ENCODE measurements at places on chromosomes 1 and 21.
A peak's percentile ranks its signal among the peaks of the same experiment; 100 is the strongest.

DNA sequence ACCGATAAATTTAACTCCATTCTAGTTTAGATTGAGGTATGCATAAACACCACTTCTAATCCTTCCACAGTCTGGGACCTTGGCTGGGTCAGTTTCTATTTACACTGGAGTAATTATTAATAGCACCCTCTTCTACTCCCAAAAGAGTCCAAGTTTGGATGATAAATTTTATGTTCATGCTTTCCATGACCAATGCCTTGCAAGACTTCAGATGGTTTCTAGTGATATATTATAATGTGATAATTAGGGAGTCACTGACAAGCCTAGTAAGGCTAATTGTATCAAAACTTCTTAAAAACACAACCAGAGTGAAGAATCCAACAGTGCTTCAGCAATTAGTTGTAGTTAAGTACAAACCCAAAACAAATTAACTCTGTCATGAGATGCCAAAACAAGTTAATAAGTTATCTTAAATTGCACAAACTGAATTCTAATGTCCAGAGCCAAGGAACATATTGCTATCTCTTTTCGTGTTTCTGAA lies 489.6 kb downstream of the TTLL7 start:
- DNase-seq = no peak

DNA sequence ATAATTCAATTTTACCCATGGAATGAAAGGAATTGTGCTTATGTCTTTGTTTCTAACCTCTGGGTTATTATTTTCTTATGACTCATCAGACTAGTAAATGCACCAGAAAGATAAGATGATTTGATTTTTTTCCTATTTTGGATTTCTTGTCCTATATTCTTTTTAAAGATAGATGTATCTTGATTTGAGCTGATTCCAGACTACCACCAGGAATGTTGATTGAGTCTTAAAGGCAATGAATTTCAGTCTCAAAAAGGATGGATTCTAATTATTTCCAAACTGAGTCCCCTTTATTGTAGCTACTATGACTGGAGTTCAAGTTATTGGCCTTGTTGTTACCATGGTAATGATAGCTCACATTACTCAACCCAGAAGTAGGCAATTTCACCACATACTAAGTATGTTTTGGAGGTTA lies 95.8 kb upstream of the RGS4 start:
- no peak for DNase-seq

DNA sequence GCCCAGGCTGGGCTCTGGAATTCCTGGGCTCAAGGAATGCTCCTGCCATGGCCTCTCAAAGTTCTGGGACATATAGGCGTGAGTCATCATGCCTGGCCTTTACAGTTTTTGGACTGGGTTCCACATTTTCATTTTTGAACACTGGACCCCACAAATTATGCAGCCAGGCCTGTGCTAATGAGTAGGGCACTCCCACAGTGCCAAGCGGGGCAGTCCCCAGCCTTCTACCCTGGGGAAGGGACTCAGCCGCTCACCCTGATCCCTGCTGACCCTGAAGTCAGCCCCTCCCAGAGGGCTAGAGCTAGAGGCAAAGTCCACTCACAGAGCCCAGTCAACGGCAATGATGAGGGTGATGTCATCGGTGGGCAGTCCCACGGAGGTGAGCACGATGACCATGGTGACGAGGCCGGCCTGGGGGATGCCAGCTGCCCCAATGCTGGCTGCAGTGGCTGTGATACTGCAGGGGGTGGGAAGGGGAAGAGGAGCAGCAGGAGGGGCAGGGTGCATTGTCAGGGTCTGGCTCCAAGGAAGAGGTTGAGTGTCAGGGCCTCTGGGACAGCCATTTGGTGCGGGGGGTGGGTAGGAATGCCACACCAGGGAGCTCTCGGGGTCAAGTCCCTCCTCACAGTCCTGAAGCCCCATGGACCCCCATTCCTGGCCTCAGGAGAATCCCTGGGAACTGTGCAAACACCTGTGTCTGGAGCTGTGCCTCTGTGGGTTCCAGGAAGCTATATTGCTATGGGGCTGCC lies 27.6 kb downstream of the PODN start:
- no peak for DNase-seq

DNA sequence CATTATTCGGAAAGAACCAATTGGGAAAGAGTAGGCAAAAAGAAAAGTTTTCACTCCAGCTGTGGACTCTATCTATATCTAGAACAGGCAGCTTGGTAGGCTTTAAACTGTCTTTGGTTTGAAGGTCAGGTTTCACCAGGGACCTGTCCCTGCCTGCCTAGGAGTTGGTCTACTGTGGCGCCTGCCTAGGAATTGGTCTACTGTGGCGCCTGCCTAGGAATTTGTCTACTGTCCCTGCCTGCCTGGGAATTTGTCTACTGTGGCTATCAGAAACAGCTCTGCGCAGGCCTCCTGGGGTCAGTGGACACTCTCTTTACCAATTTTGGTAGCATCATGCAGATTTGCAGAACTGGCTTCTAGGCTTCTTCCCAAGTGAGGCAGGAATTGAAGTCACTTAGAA lies 13.8 kb downstream of the USP25 start:
- DNase-seq = no peak

- DNase-seq = no peak
Measured at GRCh38 chr1:16352842-16353535, 709 bp upstream of the FBXO42 start.

GRCh38 chr1:184425449-184426277 lies 38.8 kb downstream of the C1orf21 start:
- DNase-seq = no peak

GRCh38 chr1:232192781-232193450 lies 437.0 kb downstream of the SIPA1L2 start:
- DNase-seq = no peak

DNA sequence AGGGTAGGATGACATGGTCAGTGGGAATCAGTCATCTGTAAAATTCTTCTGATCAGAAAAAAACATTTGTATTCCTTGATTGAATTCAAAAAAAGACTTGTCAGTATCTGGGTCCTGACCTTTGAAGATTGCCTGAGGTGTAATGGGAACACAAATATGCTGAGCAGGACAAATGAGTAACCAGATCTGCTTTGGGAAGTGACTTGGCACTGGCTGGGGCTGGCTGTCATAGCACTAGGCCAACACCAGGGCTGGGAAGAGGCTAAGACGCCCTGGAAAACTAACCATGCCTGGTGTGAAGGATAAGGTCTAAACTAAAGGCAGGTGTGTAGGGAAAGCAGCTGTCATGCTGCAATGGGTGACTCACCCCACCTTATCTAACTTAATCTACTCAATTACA lies 452.9 kb upstream of the BEND5 start:
- DNase-seq = no peak

GRCh38 chr21:43585924-43586413 lies 73.3 kb downstream of the HSF2BP start:
- no peak for DNase-seq

DNA sequence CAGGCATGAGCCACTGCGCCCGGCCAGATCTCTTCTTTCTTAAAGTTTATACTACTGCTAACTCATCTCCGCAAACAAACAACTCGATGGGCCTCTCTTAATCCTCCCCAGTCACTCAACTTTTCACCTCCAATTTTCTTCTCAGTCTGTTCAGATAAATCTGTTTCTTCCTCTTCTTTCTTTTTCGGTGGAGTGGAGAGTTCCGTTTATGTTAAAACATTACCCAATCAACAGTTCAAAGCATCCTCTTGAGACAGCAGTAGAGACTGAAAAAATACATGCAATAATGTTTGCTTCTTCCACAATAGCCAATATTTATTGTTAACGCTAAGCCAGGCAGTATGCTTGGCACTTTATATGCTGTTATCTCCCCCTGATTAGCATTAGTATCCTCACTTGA lies 1.4 kb upstream of the ANKRD13C start:
- no peak for DNase-seq

- no peak for DNase-seq
Measured at GRCh38 chr1:226895644-226896043, 25.2 kb downstream of the PSEN2 start.

DNA sequence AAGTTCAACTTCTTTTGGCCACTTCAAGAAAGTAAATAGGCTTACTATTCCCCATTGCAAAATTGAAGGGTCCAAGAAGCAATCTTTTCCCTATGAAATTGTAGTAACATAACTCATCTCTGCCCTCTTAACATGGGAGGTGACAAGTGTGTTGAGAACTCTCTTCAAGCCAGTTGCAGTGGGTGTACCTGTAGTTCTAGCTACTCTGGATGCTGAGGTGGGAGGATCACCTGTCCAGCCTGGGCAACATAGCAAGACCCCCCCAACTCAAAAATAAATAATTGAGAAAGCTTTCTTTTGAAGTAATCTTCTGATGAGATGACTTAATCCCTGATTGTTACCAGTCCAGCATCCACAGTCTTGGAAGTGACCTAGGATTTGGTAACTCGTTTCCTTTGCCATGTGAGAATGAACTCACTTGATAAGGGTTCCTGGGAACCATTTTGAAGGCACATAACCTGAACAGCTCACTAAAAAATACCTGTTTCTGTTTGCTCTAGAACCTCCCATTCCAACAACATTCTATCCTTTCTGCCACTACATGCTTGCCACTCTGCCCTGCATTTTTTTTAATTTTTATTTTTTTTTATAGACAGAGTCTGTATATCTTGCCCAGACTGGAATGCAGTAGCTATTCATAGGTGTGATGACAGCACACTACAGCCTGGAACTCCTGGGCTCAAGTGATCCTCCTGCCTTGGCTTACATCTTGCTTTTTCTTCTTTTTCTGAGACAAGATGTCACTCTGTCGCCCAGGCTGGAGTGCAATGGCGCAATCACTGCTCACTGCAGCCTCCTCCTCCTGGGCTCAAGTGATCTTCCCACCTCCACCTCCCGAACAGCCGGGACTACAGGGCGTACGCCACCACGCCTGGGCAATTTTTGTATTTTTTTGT lies 1.4 kb upstream of the IPO9 start:
- no peak for DNase-seq

GRCh38 chr1:118918230-118918939 lies 69.8 kb downstream of the TBX15 start:
- no peak for DNase-seq

DNA sequence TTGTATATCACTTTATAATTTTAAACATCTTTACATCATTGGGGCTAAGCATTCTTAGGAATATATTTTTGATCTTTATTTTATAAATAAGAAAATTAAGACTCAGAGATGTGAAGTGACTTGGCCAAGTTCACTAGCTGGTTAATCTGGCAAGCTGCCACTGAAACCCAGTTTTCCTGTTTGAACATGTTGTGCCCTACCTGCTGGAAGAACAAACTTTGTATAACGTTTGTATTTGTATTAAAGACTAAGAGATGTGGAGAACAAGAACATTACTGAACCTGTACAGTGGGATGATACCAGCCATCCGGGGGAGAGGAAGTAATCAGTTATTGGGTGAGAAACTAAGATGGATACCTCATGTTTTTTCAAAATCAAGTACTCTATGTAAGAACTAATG lies 77.2 kb upstream of the SIPA1L2 start:
- DNase-seq = no peak

- DNase-seq = no peak
Measured at GRCh38 chr1:187816646-187817045, 987.9 kb downstream of the PLA2G4A start.

GRCh38 chr1:21344098-21344749 lies 54.0 kb upstream of the ECE1 start:
- no peak for DNase-seq

- no peak for DNase-seq
Measured at GRCh38 chr1:53143527-53143926, 1.1 kb upstream of the SLC1A7 start.

- DNase-seq = peak; percentile 72
Measured at GRCh38 chr1:31937300-31938183, 626 bp downstream of the PTP4A2 start.

DNA sequence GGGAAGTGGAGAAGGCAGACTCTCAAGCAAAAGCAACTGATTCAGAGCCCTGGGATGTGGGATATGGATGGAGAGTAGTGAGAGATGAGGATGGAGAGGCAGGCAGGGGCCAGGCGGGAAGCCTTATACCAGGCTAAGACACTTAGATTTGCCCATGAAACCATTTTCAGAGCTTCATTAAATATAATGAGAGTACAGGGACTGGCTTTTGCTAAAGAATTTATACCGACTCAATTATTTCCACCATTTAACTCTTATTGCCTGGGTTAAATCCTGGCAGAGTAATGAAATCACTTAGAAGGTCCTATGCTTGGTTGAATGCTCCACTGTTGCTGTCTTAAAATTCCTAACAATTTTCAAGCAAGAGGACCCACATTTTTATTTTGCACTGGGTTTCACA lies 311.7 kb downstream of the KCNH1 start:
- no peak for DNase-seq

- no peak for DNase-seq
Measured at GRCh38 chr1:81312272-81312754, 488.4 kb upstream of the ADGRL2 start.

- DNase-seq = no peak
Measured at GRCh38 chr1:87791931-87792740, 463.5 kb downstream of the LMO4 start.

DNA sequence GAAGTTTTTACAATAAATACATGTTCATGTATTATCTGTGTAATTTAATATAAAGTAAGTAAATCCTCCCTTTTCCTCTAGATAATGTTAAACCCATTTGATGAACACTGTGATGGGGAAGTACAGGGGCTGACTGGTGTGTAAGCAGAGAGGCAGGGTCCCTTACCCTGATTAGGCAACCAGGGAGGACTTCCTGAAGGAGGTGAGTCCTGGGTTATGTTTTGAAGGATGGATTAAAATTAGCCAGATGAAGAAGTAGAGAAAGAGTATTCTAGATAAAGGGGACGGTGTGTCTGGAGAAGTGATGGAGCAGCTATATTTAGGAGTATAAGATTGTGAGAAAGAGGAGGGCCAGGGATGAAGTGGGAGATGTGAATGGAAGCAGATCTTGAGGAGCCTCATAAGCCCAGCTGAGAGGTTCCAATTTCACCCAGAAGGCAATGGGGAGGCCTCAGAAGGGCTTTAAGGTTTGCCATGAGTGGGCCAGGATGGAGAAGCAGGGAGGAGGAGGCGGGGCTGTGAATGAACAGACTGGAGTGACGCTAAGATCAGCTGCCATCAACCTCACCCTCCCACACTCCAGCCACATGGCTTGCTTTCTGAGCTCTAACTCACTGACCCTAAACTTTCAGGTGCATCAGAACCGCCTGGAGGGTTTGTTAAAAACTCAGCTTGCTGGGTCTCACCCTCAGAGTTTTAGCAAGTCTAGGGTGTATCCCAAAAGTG lies 30.9 kb upstream of the ID3 start:
- no peak for DNase-seq

- no peak for DNase-seq
Measured at GRCh38 chr1:88204111-88204510, 480.0 kb upstream of the PKN2 start.

DNA sequence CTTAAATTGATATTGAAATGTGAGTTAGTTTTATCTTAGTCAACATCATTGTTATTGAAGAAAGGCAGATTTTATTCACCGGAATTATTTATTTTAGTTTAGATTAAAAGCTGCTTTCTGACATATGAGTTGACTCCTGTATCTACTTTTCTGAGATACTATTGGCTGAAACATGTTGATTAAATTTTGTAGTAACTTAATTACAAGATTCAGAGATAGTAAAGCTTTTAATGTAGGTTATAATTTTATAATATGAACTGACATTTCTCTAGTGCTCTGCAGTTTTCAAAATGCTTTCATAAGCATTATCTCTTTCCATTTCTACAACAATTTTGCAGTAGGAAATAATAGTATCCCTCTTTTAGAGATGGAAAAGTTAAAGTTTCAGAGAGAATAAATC lies 616.0 kb downstream of the USP25 start:
- DNase-seq = no peak

GRCh38 chr21:44858791-44859190 lies 14.7 kb downstream of the PTTG1IP start:
- DNase-seq = no peak
